Renal cortex interstitium (tissue), 15 donors: ENCODE measurements at places on chromosomes 13 and 19. TPM values are rescaled to one million over a fixed set of nuclear protein-coding genes. Genes with fewer than 3 reads are reported as not detected.

- DNase-seq, result no peak
Observed at GRCh38 chr13:50843257-50844083, at the start of gene DLEU7. Gene DLEU7 (minus strand): TSS chr13:50843692. CDS start chr13:50843646, 46 bp downstream.

DNA sequence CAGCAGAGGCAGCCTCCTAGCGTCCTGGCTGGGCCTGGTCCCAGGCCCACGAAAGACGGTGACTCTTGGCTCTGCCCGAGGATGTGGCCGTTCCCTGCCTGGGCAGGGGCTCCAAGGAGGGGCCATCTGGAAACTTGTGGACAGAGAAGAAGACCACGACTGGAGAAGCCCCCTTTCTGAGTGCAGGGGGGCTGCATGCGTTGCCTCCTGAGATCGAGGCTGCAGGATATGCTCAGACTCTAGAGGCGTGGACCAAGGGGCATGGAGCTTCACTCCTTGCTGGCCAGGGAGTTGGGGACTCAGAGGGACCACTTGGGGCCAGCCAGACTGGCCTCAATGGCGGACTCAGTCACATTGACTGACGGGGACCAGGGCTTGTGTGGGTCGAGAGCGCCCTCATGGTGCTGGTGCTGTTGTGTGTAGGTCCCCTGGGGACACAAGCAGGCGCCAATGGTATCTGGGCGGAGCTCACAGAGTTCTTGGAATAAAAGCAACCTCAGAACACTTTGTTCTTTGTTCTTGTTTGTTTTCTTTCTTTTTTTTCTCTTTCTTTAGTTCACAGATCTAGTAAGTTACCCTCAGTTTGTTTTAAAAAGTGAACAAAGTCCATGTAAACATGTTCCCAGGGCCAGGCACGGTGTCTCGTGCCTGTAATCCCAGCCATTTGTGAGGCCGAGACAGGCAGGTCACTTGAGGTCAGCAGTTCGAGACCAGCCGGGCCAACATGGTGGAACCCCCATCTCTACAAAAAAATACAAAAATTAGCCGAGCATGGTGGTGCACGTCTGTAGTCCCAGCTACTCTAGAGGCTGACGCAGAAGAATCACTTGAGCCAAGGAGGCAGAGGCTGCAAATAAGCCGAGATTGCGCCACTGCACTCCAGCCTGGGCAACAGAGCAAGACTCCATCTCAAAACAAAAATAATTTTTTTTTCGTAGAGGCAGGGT is 10.2 kb downstream of the ANGPTL4 start:
- no peak for DNase-seq

Gene KLF2
- 37.8 TPM for polyA plus RNA-seq

Gene ZNF541
- 0.27 TPM for polyA plus RNA-seq

Gene FGF9
- polyA plus RNA-seq, result 15.4 TPM

DNA sequence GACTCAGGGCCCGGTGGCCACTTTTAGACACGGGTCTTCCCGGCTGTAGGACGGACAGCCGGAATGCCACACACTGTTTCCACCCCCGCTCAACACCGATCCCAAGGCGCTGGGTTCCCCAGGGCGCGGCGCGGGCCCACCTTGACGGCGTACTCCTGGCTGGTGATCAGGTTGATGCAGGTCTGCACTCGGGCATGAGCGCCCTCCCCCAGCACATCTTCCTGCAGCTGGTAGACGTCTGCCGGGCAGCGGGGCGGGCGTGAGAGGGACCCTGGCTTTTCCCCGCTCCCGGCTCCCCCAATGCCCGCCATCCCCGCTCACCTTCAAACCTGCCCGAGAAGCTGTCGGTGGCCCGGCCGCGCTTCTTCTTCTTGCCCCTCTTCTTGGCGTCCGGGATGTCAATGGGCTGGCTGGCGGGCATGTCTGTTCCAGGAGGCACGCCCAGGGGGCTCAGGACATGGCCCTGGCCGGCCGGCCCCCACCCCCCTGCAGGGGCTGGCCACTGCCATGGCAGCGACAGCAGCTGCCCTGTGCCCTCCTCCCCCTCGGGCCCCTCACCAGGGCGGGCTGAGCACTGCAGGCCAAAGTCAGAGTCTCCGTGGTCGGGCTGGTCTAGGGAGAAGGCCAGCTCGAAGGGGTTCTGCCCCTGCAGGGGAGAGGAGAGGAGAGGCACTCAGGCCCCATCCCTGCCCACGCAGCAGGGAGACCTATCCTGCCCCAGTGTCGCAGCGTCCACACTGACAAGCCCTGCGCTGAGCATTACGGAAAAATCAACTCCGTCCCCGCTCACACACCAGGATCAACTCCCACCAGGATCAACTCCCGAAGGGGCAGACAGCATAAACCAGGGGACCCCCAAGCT is 4.8 kb downstream of the MKNK2 start:
- no peak for DNase-seq

GRCh38 chr19:50478901-50479715 is 2.5 kb upstream of the GARIN5A start:
- DNase-seq, result no peak

DNA sequence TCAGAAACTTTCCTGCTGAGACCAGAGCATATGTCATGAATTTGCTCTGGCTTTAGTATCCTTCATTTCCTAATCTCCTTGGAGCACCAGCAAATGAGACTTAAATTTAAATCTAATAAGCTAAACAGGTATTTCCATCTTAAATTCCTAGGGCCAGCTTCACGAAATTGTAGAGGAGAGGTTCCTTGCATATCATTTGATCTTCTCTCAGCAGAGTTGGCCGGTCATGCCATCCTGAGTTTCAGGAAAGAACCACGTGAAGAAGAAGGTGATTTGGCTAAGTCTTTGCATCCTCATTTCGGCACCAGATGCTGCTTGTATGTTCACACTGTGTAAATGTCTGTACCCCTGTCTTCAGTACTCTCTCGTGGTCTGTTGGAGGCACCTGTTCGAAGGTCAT is 370.4 kb upstream of the NBEA start:
- no peak for DNase-seq

DNA sequence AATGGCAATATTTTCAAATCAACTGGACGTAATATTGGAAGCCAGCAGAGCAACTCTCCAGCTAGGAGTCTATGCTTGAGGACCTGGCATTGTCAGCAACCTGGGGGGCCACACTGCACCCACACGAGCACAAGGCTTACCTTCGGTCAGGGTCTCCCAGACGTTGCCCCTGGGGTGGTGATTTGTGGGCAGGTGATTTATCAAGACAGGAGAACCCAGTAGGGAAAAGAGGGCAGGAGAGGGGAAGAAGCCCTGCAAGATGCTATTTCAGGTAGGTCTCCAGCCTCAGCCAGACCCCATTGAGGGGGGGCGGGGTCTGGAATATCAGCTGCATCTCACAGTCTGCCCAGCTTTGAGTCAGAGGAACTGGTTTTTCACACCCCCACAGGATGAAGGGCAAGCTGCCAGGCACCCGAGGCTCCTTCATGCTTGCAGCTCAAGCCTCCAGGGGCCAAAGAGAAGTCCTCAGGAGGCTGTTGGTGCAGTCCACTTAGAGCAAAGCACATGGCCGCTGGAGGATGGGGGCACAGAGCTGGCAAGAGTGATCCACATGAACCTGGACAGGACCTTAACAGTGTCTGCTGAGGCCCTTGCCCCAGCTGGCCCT is 80.9 kb upstream of the UQCRFS1 start:
- DNase-seq, result no peak

Gene PEAK3
- polyA plus RNA-seq, result 0.17 TPM

GRCh38 chr19:50450369-50451222 is 17.9 kb downstream of the MYBPC2 start:
- no peak for DNase-seq
